Dermis microvascular lymphatic vessel endothelial cell (primary cell): ENCODE measurements at places on chromosomes 4 and X.
A peak's percentile ranks its signal among the peaks of the same experiment; 100 is the strongest.

DNA sequence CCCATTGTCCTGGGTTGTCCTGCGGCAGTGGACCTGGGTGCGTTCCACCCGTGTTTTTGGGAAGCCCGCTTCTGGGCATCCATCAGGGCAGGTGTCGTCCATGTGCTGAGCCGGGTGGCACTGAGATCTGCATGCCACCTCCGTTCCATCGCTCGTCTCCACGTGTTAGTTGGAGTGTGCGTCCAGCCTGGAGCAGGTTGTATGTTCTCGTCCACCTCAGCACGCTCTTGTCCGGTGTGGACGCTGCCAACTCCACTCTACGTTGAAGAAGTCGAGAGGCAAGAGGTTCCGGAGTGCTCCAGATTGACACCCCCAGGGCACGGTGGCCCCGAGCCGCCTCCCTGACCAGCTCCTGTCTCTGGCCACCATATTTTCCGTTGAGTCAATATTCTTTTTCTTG is 33.9 kb downstream of the PCGF3 start:
- DNase-seq: no peak

DNA sequence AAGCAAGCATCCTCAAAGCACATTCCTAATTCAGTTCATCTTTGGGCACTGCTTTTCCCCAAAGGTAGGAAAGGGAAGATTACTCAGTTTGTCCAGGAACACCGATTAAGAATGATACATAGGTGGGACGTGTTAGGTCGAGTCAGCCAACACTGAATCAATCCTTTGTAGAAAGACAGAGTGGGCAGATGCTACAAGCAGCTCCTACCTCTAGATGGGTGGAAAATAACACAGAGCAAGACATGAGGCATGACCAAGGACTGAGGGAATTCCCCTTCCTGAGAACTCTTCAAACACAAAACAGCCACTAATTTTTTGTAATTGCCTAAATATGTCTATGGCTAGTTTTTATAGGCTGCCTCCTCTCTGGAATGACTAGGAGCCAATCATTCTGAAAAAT is 331.7 kb downstream of the HNRNPD start:
- no peak for DNase-seq

DNA sequence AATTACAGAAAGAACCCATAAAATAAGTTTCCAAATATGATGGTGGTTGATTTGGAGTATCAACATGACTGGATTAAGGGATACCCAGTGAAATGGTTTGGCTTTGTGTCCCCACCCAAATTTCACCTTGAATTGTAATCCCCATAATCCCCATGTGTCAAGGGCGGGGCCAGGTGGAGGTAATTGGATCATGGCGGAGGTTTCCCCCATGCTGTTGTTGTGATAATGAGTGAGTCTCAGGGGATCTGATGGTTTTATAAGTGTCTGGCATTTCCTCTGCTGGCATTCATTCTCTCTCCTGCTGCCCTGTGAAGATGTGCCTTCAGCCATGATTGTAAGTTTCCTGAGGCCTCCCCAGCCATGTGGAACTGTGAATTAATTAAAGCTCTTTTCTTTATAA is 39.1 kb downstream of the WDFY3 start:
- no peak for DNase-seq

- DNase-seq: no peak
Measured at GRCh38 chr4:87551361-87551760, 22.2 kb upstream of the SPARCL1 start.

- peak; percentile 34 for DNase-seq
Measured at GRCh38 chr4:147826288-147826646, 94.4 kb downstream of the ARHGAP10 start.

DNA sequence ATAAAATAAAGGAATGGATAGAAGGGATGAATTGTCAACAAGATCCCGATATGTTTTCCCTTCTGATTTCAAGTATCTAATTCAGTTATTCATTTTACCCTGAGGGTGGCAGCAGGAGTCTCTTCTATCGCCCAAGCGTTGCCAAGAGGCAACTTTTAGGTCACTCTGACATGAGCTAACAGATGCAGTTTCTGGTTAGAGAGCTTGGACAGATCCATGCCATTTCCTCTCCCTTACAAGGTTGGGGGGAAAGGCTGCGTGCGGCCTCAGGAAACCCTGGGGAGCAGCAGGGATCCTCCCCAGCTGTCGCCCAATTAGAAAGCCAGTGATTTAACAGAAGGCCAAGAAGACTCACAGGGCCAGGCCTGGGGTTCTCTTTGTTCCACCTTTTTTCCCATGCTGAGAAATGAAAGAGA is 35.3 kb upstream of the WAS start:
- DNase-seq: peak; percentile 49

DNA sequence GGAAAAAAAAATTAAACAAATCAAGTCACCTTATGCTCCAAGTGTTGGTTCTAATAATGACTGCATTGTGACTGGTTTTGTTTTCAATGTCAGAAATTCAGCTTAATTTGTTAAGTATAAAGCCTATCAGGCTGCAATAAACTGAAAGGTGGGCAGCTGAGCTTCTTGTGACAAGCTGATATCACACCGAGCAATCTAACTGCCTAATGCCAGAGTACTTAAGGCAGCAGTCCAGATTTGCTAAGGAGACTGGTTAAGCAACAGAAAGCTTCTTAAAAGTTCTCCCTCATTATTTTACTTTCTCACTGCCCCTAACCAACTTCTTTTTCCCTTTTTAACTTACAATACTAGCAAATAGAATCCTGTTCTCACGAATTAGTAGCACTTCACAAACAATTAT is 201.0 kb downstream of the MAB21L2 start:
- no peak for DNase-seq
